Stimulated activated CD8-positive, alpha-beta memory T cell treated with anti-CD3 and anti-CD28 coated beads, Interleukin-2, amount 100 ng/mL, for 1 hour (primary cell): ENCODE measurements at places on chromosomes 6 and 20.

GRCh38 chr6:18585032-18585573 is 198.0 kb downstream of the RNF144B start:
- DNase-seq, result no peak

DNA sequence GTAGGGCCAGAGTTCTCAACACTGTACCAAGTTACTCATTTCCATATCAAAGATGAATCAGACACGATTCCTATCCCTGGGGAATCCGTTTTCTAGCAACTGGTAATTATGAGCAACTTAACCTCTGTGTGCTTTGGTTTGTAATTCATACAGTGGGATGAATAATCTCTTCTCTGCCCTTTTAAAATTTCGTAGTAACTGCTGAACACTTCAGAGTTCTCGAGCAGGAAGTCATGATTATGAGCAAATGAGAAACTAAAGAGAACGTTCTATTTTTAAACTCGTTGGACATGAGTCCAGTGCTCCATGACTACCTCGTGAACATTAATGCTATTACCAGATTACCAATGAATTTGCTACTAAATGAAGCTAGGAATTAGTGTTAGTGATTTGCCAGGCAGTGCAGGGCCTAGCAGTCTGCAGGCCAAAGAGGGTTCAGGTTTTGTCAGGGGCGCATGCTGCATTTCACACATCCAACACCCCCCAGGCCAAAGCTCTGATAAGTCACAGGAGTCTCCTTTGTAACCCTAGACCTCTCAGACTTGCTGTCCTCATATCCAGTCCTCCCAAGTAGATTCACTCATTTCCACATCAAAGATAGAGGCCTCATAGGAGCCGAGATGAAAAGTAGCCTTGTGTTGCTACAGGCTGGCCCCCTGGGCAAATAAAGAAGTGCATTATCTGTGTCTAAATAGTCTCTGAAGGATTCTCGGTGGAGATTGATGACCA is 45.8 kb upstream of the VSTM2L start:
- DNase-seq, result no peak

GRCh38 chr6:9984607-9985006 is 430.3 kb downstream of the TFAP2A start:
- DNase-seq, result no peak

DNA sequence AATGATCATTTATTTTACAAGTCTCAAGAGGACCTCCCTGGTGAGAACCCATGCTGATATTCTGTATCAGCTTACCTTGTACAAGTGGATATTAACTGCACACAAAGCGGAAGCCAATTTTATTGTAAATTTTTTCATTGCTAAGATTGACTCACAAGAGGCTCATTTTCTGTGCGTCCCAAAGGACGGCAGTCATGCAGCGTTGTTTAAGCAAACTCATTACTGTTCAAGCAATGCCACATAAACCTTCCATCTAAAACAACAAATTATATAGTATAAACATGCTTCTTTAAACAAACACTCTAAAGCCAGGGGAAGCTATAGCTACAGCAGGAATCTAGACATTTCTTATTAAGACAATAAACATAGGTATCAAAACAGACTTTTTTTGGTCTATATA is 575.3 kb downstream of the FRK start:
- DNase-seq, result no peak

DNA sequence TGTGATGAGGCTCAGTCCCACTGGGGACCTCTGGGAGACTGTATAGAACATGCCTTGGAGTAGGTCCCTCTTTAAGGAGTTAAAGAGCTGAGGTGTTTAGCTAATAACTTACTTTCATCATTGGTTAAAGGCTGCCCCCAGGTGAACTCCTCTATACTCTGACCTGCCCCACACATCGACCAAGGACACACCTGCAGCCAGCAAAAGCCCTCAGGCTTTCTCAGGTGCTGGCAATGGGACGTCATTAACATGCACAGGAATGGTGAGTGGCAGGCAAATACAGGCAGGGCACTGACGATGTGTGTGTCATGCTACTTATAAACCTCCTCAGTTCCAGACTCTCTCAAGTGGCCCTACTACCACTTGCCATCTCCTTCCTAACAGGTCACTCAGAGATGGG is 366.4 kb downstream of the KIF16B start:
- DNase-seq, result no peak

GRCh38 chr20:18722371-18722770 is 91.2 kb upstream of the SCP2D1 start:
- no peak for DNase-seq

DNA sequence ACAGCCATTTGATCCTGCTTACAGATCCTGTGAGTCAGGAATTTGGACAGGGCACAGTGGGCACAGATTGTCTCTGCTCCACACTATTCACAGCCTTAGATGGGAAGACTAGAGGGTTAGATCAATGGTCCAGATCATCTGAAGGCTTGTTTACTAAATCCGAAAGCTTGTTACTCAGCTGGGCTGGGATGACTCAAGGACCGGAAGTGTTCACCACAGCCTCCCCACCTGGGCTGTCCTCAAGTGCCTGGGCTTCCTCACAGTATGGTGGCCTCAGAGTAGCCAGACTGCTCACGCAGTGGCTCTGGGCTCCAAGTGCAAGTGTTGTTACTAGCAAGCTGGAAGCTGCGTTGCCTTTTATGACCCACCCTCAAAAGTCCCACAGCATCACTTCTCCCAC is 75.4 kb upstream of the INSM1 start:
- DNase-seq, result no peak

GRCh38 chr20:7760247-7761031 is 179.8 kb downstream of the HAO1 start:
- no peak for DNase-seq

DNA sequence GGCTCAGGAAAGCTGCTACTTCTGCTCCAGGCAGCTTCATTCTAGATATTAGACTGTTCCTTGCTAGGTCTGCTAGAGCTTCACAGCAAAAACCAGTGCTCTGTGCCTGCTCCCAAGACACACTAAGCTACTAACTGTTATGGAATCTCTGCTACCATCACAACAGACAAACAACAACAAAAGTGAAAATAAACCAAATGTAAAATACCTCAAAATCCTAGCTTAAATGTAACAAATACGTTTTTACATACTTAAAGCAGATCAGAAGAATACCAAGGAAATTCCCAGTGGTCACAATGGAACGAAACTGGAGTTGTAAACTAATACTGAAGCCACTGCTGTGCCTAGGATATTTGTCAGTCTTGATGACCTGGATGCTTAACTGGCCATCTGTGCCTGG is 84.6 kb upstream of the EZR start:
- DNase-seq, result no peak

DNA sequence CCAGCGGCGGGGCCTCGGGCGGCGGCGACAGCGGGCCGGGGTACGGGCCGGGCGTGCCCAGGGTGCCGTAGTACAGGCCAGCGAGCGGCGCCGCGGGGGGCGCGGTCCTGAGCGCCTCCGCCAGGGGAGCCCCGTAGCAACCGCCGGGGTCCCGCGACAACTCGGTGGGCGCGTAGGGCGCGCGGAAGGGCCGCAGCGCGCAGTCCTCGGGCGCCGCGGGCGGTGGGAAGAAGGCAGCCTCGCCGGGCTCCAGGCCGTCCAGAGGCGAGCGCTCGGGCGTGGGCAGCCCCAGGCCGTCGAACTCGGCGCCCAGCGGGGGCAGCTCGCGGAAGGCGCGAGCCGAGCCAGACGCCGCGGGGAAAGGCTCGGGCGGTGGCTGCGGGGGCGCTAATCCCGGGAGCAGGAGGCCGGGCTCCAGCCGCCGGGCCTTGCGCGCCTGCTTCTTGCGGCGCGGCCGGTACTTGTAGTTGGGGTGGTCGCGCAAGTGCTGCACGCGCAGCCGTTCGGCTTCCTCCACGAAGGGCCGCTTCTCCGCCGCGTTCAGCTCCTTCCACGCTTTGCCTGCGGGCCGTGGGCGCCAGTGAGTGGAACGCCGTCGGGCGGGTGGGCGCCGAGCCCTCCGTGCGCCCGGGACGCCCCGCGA is 916 bp downstream of the SOX18 start:
- DNase-seq, result no peak

DNA sequence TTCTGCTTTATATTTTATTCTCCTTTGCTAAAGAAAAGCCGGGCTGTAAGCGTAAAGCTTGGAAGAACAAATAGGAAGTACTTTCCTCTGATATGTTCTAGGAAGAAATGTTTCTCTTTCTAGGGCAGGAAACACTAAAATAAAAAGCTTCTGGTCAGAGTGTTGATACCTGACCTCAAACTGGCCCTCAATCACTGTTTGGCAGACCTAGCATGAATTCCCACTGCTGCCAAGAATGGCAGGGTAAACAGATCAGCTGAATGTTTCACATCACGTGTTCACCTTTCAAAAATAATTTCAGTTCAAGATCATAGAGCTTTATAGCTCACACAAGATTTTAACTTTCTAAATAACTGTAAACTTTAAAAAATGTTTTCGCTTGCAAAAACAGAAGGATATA is 2.9 kb downstream of the MPC1 start:
- DNase-seq, result no peak

DNA sequence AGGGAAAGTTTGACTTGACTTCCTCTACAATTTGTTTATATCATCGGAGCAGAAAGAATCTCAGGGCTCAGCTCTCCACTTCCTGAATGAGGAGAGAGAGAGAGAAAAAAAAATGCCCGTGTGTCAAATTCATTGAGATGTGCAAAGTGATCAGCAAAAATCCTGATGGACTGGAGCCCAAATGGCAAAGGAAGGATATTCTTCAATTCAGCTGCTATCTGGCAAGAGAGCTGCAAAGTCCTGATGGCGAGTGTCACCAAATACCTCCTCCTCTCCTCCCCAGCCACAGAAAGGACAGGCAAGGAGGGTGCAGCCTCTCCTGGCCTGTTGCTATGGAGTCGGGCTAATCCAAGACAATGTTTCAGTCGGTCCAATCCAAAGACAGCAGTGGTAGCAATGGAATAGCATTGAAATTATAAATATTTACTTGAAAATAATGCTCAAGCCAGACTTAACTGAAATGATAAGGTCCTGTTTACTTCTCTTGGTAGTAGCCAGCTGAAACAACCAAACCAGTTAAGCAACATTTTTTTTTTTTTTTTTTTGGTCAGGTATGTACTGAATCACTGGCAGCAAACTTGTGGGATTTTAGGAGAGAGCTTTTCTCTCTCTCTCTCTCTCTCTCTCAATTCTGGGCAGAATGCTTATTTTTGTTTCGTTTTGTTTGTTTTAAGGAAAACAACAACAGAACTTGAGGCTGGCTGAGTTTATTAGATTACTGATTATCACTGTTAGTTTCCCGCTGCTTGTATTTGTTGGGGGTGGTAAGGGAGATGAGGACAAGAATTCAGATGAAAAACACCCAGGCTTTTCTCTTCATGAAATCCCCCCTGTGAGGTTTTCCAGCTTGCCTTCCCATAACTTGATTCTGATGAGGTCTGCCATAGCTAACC is 204.2 kb downstream of the BCAS1 start:
- no peak for DNase-seq

DNA sequence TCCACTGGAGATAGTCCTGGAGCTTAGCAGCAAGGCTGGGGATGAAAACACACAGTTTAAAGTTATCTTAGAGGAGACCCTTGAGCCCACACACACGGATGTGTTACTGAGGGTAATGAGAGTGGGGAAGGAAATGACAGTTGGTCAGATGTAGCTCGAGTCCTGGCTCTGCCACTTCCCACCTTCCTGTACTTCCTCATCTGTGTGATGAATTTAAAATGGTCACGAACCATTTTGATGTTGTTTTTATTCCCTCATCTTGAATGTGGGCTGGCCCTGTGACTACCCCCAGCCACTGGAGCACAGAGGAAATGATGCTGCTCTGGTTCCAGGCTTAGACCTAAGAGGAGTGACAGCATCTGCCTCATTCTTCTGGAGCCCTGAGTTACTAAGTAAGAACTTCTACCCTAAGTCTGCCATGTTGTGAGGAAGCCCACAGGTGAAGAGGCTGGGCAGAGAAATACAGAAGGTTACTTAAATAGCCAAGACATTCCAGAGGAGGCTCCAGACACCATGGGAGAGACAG is 141.2 kb downstream of the NRN1 start:
- DNase-seq, result no peak

- DNase-seq, result no peak
Observed at GRCh38 chr6:71727632-71728294, 158.6 kb upstream of the RIMS1 start.

DNA sequence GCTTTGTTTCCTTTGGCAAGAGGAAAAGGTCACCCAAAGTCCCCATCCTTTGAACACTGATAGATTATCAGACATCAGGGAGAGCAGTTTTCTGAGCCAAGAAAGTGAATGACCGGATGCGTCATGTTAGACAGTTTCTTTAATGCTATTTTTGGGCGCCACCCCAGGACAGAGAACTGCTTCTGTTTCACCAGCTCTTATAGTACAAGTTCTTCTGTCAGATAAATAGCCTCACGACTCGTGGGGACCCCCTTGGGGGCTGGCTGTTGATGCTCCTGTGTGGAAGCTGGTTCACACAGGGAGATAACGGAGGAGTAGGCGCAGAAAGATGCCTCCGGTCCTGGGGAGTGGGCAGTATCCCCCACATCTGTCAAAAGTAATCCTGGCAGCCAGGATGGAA is 54.6 kb downstream of the NPEPL1 start:
- no peak for DNase-seq

DNA sequence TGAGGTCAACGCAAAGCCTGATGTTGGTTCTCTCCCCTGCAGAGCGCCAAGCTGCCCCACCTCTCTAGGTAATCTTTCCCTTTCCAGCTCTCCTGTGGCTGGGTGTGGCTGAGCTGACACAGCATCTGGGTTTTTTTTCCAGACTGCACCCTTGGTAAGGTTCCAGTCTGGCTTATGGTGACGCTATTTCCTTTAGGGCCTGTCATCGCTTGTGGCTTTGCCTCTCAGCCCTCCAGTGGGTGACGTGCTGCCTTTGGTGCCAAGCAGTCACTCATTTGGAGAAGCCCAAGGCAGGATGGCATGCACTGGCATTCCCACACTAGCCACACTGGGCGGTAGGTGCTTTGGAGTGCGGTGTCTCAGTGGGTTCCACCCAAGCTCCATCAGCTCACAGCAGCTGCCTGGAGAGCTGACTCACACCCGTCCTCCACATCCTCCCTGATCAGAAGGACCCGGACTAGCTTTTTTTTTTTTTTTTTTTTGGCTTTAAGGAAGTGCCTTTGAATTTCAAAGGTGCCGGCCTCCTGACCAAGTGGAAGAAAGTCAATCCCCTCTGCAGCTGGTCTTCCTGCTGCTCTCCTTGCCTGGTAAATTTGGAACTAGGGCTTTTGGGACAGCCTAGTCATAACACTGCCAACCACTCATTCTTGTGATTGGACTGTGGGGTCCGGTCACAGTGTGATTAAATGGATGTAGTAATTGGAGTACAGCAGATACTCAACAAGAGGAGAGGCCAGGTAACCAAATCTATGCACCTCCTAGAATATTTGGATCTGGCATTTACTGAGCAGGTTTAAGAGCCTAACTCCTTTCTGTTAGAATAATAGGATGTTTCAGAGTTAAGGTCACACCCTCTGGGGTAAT is 153.6 kb downstream of the CD83 start:
- no peak for DNase-seq

DNA sequence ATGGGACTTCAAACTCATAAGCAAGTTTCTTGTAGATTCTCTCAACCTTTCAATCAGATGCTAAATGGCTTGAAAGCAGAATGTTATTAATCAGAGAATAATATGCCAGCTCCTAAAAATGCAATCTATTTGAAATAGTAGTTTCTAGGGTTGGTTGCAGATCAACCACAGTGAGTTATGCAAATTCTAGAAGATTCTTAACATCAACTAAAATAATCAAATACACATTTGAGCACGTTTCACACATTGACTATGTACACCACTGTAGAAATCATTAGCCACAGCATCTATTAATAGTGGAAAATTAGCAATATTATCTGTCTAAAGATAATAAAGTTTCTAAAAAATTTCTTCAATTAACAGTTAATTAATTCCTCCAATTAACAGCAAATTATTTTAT is 141.9 kb upstream of the GJE1 start:
- no peak for DNase-seq

GRCh38 chr20:25191689-25192088 is 3.8 kb upstream of the ENTPD6 start:
- no peak for DNase-seq

GRCh38 chr20:21136015-21136732 is 10.3 kb downstream of the KIZ start:
- no peak for DNase-seq
